HEK293T (cell line): ENCODE measurements at places on chromosomes 1 and 21.
A peak's percentile ranks its signal among the peaks of the same experiment; 100 is the strongest.

DNA sequence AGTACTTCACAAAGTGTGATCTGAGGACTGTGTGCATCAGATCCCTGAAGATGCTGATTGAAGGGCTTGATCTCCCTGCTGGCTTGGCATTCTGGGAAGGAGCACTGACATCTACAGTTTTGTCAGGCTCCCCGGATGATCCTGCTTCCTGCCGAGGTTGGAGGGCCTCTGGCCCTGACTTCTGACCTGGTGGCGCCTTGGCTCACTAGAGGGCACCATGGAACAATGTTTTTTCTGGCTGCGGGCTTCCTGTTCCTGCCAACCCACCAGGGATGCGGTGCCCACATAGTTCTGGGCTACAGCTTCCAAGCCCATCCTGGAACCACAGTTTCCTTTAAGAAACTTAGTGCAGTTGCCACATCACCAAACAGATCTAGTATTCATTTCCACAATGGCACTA lies 38.8 kb upstream of the RASAL2 start:
- DNase-seq, result no peak

DNA sequence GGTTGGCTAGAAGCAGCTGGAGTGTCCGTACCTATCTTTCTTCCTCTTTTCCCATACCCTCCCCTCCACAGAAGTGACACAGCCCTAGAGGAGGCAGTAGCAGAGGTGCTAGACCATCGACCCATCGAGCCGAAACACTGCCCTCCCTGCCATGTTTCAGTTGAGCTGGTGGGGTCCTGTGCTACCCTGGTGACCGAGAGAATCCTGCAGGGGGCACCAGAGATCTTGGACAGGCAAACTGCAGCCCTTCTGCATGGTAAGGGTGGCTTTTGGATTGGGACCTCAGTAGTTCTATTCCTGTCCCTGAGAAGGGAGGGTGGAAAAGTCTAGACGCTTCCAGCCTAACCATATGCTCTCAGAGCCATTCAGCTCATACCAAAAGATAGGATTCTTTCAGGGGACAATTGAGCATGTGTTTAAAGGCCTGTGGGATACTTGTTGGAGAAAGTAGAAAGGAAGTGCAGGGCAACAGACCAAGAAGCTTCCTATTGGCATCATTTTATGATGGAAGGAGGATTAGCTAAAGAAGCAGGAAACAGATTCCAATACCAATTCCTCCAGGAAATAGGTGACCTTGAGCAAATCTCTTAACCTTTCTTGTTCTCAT lies 11.7 kb upstream of the BNIPL start:
- peak; percentile 84 for DNase-seq

GRCh38 chr1:220680085-220680687 lies 10.0 kb upstream of the C1orf115 start:
- peak; percentile 64 for DNase-seq

- peak; percentile 36 for DNase-seq
Measured at GRCh38 chr1:43348343-43348808, 10.4 kb upstream of the CDC20 start.

DNA sequence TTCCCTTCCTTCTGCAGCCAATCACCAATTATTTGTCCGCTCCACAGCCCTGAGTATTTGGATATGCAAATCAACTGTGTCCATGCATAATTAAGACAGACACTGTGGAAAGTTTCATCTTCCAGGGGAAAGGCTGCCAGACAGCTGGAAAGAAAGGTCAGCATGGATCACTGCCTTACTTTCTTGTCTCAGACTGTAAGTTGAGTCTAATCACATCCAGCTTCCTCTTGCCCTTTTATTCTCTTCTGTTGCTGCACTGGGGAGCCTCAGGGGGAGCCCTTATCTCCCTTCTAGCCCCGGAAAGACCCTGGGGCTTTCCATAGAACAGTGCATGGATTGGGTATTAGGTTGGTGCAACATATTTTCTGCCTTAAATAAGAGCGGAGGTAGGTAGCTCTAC lies 182.9 kb downstream of the OMA1 start:
- no peak for DNase-seq

DNA sequence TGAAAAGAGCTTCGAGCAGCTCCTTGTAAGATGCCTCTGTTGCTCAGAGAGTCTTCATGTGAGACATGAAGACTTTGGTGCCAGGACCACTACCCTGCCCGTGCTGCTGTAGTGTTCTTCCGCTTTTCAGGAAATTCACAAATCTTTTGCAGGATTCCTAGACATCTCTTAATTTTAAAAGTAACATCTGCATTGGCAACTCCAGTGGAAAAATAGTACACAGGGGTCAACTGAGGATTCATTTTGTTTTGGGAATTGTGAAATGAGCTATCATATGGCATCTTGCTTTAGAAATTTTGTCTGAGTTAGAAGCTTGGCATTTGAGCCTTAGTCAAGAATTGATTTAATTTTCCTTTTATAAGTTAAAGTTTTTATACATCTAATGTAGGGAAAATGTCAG lies 7.2 kb downstream of the PRDM2 start:
- no peak for DNase-seq

- no peak for DNase-seq
Measured at GRCh38 chr1:224730540-224730939, 114.4 kb downstream of the CNIH3 start.

- no peak for DNase-seq
Measured at GRCh38 chr1:17281775-17282181, 26.2 kb upstream of the PADI4 start.

DNA sequence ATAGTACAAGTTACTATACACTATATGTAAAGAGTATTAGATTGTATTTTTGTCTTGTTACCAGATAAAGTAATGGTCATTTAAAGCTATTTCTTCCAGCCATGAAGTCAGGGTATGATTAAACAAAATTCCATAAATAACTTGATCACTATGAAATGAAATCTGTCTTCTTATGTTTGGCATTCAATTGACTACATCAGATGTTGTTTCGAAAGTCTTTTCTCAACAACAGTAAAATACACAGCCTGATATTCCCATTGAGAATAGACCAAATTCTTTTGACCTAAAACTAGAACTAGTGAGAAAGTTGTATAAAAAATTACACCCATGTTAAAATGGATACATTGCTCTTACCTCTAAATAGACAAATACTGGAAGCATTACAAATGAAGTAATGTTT lies 134.6 kb upstream of the ADAMTS5 start:
- no peak for DNase-seq

DNA sequence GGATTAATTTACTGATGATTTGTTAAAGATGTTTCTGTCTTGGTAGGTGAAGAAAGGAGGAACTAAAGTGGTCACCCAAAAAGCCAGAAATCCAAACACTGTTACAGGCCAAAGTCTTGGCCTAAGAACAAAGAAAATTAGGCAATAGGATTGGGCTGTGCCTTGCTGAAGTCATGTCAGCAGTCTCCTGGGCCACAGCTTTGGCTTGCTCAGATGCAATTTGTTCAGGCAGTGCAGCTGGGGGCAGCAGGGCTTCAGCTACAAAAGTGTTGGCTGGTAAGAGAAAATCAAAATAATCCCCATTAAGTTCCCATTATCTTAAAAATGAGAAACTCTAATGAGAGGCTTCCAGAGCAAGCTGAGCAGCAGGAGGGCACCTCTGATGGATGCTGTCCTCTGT lies 14.0 kb upstream of the RAP1A start:
- DNase-seq, result no peak

- DNase-seq, result no peak
Measured at GRCh38 chr1:25223471-25223870, 8.8 kb downstream of the SYF2 start.

- DNase-seq, result no peak
Measured at GRCh38 chr1:200337831-200338230, 72.0 kb downstream of the ZNF281 start.

DNA sequence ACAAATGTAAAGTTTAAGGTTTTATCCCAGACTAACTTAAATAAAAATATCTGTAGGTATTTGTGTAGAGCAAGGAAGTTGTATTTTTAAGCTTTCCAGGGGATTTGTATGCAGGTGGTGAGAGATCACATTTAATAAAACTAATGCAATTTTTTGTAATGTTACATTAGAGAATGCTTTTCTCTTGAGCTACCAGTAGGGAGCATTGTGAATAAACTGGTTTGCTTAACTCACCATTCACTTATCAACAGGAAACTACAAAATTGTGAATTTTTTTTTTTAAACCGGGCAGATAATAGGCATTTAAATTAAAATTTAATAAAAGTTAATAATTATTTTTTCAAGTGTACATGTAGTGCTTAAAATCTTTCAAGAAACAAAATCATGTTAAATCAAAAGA lies 78.6 kb downstream of the IVNS1ABP start:
- DNase-seq, result no peak

DNA sequence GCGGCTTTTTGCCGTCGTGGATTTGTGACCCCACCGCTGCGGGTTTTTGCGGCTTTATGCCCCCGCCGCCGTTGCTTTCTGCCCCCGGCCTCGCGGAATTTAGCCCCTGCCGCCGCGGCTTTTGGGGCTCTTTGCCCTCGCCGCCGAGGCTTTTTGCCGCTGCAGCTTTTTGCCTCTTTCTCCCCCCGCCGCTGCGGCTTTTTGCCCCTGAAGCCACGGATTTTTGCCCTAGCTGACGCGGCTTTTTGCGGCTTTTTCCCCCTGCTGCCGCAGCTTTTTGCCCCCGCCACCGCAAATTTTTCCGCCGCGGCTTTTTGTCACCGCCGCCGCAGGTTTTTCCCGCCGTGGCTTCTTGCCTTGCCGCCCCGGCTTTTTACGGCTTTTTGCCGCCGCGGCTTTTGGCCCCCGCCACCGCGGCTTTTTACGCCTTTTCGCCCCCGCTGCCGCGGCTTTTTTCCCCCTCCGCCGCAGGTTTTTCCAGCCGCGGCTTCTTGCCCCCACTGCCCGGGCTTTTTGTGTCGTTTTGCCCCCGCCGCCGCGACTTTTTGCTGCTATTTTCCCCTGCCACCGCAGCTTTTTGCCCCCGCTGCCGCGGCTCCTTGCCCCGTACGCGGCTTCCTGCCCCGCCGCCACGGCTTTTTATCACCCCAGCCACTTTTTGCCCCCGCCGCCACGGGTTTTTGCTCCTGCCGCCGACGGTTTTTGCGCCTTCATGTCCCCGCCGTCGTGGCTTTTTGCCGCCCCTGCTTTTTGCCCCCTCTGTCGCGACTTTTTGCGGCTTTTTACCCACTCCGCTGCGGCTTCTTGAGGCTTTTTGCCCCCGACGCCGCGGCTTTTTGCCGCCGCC lies 3933.6 kb downstream of the SRGAP2C start:
- DNase-seq, result no peak

DNA sequence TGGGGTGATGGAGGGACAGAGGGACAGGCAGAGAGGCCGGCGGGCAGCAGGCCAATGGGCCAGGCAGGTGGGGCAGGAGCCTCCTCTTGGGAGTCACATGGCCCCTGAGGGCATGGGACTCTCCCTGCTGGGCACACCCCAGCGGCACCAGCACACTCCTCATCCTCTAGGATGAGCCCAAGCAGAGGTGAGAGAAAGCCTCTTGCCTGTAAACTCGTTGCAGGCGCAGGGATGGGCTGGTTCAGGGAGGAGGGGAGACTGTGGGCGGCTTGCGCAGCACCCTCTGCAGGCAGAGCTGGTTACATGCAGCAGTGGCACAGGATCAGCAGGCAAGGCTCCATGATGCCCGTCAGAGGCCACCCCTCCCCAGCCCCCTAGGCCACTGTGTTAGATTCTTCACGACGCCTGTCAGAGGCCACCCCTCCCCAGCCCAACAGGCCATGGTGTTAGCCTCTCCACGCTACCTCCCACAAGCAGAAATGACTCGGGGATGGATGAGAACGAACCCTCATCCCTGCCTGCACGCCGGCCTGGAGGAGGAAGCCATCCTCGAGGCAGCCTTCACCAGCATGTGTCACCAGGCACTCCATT lies 209.7 kb upstream of the VAMP3 start:
- peak; percentile 71 for DNase-seq

GRCh38 chr1:168845140-168845539 lies 116.1 kb upstream of the DPT start:
- DNase-seq, result no peak

GRCh38 chr21:36804874-36805611 lies 106.1 kb downstream of the SIM2 start:
- no peak for DNase-seq

- no peak for DNase-seq
Measured at GRCh38 chr1:54853793-54854370, 33.1 kb downstream of the DHCR24 start.

DNA sequence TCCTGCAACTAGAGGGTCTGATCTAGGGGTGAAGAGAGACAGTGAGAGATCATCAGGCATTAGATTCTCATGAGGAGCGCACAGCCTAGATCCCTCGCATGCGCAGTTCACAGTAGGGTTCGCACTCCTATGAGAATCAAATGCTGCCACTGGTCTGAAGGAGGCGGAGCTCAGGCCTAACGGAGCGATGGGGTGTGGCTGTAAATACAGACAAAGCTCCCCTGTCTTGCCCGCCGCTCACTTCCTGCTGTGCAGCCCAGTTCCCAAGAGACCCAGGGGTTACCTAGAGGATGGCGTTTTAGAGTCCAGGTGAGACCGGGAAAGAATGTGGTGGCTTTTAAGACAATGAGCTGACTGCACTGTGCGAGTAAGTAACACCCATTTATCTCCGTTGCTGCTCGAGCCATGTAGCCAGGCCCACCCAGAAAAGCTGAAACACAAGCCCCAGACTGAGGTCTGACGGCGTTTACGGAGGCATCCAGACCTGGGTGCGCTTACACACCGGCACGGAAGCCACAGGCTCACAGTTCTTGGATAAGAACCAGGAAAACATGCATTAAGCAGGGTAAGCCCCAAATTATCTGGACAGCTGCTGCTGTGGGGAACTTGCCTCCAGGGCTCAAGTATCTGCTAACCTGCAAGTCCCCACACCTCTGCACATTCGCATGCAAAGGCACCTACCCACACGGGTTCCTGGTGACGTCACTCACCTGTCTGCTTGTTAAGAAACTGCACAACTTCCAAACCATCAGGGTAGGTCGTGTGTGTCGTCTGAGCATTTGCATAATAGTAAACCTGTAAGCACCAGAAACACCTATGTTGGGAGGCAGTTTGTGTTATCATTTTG lies 12.5 kb downstream of the TCP10L start:
- DNase-seq, result no peak

DNA sequence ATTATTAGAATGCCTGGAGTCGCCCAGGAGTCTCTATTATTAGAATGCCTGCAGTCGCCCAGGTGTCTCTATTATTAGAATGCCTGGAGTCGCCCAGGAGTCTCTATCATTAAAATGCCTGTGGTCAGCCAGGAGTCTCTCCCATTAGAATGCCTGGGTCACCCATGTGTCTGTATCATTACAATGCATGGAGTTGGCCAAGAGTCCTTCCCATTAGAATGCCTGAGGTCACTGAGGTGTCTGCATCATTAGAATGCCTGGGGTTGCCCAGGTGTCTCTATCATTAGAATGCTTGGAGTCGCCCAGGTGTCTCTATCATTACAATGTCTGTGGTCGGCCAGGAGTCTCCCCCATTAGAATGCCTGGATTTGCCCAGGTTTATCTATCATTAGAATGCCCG lies 66.9 kb downstream of the RNF187 start:
- DNase-seq, result no peak

DNA sequence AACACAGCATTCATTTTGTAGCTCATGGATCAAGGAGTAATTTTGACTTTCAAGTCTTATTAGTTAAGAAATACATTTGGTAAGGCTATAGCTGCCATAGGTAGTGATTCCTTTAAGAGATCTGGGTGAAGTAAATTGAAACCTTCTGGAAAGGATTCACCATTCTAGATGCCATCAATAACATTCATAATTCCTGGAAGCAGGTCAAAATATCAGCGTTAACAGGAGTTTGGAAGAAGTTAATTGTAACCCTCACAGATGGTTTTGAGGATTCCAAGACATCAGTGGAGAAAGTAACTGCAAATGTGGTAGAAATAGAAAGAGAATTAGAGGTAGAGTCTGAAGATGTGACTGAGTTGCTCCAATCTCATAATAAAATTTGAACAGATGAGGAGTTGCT lies 216.6 kb downstream of the GREM2 start:
- DNase-seq, result no peak

- no peak for DNase-seq
Measured at GRCh38 chr1:43522776-43523480, 7.8 kb upstream of the PTPRF start.

GRCh38 chr1:31366796-31367195 lies 6.1 kb downstream of the FABP3 start:
- DNase-seq, result no peak
